Neural crest cell (in vitro differentiated cells): ENCODE measurements at places on chromosomes 3 and 15. TPM values are rescaled to one million over a fixed set of nuclear protein-coding genes. Genes with fewer than 3 reads are reported as not detected.
A peak's percentile ranks its signal among the peaks of the same experiment; 100 is the strongest.

DNA sequence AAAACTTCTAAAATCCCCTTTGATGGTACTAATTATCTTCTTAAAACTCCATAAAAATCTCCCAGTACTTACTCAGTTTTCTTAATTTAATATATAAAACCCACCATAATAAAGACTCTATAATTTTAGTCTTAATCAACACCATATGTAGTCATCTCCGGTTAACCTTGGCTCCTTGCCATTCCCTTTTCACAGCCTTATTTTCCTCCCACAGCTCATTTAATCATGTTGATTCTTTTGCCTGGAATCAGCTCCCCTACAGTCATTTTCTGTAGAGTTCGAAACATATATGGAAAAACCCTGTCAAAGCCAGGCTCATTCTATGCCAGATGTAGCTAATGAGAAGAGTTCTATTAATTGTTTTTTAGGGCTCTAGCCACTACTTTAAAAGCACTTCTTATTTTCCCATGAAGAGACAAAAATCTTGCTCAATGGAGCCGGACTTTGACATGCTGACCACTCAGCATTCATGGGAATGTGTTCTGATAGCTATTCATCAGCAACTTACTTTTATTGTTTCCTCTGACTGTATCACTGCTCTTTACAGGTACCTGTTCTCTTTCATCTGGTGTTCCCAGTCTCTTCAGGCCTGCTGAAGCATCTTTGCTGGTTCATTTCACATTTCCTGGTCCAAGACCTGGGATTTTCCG lies 573.4 kb downstream of the NAALADL2 start:
- H3K27me3 ChIP-seq, result no peaks in the 10 kb centered on the region
- no peaks in the 10 kb centered on the region for H3K36me3 ChIP-seq
- DNase-seq, result no peak
- H3K4me1 ChIP-seq, result peaks cover 23% of the 10 kb centered on the region
- no peak overlapping the region for H3K4me3 ChIP-seq

DNA sequence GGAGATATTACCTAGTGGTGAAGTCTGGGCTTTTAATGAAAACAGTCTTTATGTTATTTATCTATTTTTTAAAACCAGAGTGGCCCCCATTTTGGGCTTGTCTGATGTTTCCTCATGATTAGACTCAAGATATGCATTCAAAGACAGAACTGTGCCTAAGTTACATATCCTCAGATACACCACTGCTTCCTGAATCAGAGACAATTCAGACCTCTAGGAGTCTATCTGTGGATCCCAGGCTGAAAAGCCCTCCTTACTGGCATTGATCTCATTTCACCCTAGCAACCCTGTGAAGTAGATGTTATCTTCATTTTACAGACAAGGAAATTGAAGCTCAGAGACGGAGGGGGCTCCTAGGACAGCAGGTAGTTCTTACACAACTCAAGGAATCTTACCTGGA lies 16.8 kb upstream of the TGM5 start:
- no peak for DNase-seq
- H3K36me3 ChIP-seq, result no peaks in the 10 kb centered on the region
- peaks cover 27% of the 10 kb centered on the region for H3K27me3 ChIP-seq
- no peak overlapping the region for H3K27ac ChIP-seq
- H3K4me3 ChIP-seq, result no peak overlapping the region

DNA sequence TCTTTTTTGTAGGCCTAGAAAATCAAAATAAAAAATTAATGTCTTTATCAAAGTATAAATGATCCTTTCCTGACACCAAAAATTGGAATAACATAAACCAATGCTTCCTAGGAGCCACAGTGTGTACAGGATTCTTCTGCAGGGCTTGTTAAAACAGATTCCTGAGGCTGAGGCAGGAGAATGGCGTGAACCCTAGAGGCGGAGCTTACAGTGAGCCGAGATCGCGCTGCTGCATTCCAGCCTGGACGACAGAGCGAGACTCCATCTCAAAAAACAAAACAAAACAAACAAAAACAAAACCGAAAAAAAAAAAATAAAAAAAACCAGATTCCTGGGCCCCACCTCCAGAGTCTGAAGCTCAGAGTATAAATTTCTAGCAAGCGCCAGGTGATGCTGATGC lies 78.0 kb downstream of the PEX5L start:
- no peaks in the 10 kb centered on the region for H3K36me3 ChIP-seq
- H3K27me3 ChIP-seq, result no peaks in the 10 kb centered on the region
- DNase-seq, result no peak
- no peak overlapping the region for H3K4me3 ChIP-seq
- no peaks in the 10 kb centered on the region for H3K4me1 ChIP-seq

- H3K4me1 ChIP-seq, result no peaks in the 10 kb centered on the region
- no peaks in the 10 kb centered on the region for H3K36me3 ChIP-seq
- peak overlapping the region; percentile 67 for H3K27ac ChIP-seq
- H3K27me3 ChIP-seq, result peaks cover 3% of the 10 kb centered on the region
- H3K4me3 ChIP-seq, result no peak overlapping the region
Measured at GRCh38 chr3:126540951-126541627, 17.1 kb downstream of the CHST13 start.

DNA sequence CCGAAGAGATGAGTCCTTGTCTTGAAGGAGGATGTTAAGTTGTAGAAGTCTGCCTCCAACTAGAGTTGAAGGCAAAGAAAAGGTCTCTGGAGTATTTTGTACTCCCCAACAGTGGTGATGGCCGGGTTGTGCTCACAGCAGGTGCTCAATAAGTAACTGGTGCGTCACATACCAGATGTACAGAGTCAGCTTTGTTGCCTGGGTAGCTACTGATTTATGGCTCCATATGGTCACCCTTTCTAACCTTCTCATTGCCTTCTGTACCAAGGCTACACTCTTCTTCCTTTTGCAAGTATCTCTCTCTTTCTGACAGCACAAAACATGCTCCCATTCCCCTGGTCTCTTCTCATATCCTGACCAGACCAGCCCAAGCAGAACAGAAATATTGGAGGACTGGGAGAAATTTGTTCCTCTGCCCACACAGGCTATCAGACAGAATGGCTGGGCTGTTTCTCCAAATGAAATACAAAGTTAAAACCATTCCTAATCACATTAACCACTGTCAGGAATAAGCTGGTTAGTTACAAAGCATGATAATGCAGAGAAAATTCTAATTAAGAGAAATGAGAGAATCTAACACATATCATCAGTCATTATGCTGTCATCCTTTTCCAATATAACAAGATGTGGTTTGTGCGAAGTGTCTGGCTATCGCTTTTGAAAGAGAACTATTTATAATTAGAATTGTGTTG lies 150.1 kb upstream of the LRRN1 start:
- no peak overlapping the region for H3K4me3 ChIP-seq
- H3K27me3 ChIP-seq, result no peaks in the 10 kb centered on the region
- no peaks in the 10 kb centered on the region for H3K4me1 ChIP-seq
- no peaks in the 10 kb centered on the region for H3K36me3 ChIP-seq

GRCh38 chr3:125767641-125768040 lies 172.3 kb upstream of the OSBPL11 start:
- H3K27me3 ChIP-seq, result peaks cover 47% of the 10 kb centered on the region
- DNase-seq, result no peak
- no peaks in the 10 kb centered on the region for H3K36me3 ChIP-seq
- H3K4me3 ChIP-seq, result peak overlapping the region; percentile 51
- no peaks in the 10 kb centered on the region for H3K4me1 ChIP-seq
- H3K27ac ChIP-seq, result no peak overlapping the region

The DUOX2 gene
- total RNA-seq, result 0.02 TPM in 1 of 2 replicates, not detected in the other

The UBA3 gene
- total RNA-seq, result 75.6 and 78.8 TPM in 2 replicates

The ESYT3 gene
- 0.44 and 1.1 TPM in 2 replicates for total RNA-seq

The SHC4 gene
- 4.9 and 5.0 TPM in 2 replicates for total RNA-seq
